Fibroblast of upper back skin (primary cell): ENCODE measurements at places on chromosomes 4 and X.

GRCh38 chr4:152525878-152526277 lies 10.0 kb downstream of the FBXW7 start:
- DNase-seq = no peak

DNA sequence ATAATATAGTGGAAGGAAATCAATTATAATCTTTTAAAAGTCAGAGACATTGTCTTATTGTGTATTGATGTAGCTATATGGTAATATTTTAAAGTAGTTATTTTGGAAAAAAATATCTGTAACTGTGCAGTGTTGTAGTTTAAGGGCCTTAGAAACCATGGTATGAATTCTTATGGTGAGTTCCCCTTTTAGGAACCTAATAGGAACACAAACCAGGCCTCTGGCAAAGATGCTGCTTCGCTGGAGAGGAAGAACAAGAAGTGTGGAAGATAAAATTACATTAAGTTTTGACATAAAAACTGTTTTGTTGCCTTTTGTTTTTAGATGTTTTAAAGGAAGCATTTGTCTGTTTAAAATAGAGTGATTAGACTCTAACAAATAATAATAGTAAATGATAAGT lies 10.9 kb upstream of the TMPRSS11D start:
- DNase-seq = no peak

DNA sequence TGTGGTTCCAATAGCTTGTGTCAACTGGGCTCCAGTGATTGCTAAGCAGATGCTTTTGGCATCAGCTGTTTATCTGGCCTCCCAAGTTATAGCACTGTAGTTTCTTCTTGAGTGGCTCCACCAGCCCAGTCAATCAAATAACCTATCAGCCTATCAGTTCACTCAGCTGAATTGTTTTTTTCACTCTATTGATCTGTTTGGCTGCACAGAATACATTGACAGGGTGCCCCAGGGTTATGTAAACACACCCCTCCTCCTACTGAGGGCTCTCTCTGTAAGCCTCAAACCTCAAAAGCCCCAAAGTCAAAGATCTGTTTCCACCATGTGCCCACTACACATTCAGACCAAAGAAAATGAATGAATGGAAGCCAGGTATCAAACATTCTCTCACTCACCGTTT lies 214.0 kb downstream of the HS6ST2 start:
- DNase-seq = no peak

GRCh38 chrX:105646592-105647372 lies 175.6 kb upstream of the NRK start:
- no peak for DNase-seq

GRCh38 chr4:25236971-25237370 lies 3.1 kb downstream of the PI4K2B start:
- no peak for DNase-seq

DNA sequence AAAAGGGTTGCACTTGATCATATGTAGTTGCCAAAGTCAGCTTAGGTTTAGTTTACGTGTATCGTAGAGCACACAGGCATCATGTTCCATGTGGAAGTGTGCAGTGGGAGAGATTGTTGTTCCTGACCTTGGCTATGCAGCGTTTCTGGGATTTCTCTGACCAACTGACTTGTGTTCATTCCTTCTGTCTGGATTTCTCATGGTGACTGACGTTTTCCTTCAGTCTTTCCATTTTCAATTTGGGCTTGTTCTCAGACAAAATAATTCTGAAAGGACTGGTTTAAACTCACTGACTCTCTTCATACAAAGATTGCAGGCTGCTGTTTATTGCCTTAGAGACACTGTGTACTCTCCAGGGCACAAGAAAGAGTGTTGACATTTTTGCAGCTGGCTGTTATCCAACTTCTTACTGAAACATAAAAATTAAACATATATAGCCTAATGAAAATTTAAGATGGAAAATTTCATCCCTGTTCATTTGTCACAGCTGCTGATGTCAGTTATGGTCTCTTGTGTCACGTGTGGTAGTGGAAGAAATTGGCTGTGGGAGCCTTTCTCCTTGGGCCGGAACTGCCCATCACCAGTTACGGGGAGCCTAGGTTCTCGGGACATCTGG lies 95.4 kb downstream of the TNIP2 start:
- DNase-seq = no peak

DNA sequence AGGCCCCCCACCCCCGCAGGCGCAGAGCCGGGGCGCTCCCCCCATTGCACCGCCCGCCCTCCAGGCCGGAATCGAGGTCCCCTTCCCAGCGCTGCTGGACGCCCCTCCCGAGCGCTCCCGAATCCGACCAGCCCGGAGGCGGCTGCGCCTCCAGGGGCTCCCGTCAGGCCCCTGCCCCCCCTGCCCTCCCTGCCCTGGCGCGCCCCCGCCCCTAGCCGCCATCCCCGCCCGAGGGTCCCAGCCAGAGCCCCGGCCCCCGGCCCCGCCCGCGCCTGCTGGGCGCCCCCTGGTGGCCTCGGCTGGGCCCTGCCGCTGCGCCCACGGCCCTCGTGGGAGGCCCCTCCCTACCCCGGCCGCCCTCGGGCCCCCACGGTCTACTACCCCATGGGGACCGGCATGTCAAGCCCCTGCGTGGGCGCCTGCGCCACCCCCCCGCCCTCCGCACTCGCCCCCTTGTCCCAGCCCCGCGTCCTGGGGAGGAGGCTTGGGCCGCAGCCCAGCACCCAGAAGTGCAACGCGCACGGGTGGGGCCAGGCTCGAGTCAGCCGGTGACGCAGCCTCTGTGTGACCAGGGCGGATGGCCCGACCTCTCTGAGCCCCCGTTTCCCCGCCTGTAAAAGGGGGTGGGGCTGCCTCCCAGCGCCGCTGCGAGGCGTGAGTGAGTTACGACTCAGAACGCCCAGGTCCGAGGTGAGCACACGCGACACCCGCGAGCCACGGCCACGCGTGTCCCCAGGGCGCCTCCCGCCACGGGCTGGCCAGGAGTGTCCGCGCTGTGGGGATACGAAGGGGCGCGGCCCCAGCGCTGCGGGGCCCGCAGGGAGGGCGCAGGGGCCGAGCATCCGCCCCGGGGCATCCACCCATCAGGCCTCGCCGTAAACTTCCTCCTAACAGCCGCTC lies 104.9 kb downstream of the FAM53A start:
- DNase-seq = peak; percentile 50

DNA sequence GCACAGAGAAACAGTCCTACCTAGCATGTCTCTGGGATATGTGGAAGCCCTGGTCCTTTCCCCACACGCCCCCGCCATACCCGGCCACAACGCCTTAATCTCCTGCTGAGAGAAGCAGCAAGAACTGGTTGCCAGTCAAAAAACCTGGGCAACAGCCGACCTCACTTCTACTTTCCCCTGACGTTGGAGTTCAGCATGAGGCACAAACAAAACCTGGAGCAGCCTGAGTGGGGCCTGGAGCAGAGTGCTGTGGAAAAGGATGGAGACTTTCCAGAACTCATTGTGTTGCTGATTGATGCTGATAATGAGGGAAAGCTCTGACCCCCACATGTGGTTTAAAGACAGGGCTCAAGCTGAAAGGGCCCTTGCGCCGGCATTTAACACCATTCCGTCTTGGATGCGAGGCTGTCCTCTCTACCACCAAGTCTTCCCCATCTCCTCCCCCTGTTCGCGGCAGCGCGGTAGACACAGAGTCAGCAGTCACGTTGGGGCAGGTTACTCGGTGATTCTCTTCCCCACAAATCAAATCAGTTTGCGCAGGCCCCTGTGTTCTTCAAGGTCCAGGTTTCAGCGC lies 666 bp downstream of the CCDC158 start:
- DNase-seq = no peak

DNA sequence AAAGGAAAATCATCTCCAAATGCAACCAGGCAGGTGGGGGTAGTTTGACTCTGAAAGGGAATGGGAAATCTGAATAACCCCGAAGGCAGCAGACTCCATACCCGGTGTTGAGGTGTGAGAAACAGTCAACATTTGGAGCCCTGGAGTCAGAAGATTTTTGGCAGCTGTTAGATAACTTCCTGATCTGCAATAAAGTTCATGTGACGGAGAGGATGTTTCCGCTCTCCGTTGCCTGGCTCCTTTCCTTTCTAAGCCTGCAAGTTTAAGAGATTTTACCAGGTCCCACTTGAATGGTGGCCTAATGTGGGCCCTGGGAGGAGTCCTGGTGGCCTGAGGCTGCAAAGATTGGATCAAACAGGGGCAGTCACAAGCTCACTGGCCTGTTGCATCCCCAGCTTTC lies 27.7 kb downstream of the HAND2 start:
- no peak for DNase-seq

DNA sequence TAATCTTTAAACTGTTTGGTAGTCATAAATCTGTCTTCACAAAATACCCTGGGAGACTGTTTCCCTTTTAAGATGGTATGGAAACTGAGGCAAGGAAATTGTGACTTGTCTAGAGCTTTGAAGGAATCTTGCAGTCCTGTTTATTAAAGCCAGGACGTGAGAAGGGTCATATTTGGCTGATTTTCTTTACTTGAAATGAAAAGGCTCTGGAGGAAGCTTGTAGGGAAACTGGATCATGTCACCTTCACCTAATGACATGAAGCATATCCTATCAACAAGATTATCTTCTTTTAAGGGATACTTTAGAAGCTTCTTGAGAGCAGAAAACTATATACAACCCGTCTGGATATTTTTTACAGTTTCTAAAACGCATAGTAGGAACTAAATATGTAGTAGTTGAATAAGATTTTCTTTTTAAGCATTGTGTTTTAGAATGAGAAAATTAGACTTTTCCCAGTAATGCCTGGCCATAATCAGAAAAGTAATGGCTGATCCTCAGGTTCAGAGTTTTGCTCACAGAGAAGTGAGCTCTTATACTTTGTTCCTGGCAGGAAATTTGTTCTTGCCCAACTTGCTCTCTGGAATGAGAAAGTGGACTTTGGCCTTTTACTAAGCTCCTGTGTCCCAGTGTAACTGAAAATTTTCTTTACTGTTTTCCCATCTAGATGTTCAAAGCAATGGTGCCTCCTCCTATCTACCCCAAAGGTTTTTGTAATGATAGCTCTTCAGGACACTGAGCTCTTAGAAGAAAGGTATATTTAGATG lies 136.8 kb upstream of the AFF2 start:
- DNase-seq = no peak

DNA sequence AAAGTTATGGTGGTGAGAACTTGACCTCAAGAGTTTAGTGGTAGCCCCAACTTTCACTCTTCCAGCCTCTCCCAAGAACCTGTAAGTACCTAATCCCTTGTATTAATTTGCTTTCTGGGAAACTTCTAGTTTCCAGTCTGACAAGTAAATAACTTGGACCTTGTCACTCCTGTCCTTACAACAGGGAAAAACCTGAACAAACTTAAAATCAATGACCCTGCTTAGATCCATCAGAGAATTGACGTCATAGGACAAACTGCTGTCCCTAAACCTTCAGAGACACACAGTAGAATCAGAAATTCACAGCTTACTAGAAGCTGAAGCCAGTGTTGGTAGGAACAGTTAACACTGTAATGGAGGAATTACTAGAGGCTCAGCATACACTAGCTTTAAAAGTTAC lies 60.0 kb upstream of the DCLK2 start:
- DNase-seq = no peak

DNA sequence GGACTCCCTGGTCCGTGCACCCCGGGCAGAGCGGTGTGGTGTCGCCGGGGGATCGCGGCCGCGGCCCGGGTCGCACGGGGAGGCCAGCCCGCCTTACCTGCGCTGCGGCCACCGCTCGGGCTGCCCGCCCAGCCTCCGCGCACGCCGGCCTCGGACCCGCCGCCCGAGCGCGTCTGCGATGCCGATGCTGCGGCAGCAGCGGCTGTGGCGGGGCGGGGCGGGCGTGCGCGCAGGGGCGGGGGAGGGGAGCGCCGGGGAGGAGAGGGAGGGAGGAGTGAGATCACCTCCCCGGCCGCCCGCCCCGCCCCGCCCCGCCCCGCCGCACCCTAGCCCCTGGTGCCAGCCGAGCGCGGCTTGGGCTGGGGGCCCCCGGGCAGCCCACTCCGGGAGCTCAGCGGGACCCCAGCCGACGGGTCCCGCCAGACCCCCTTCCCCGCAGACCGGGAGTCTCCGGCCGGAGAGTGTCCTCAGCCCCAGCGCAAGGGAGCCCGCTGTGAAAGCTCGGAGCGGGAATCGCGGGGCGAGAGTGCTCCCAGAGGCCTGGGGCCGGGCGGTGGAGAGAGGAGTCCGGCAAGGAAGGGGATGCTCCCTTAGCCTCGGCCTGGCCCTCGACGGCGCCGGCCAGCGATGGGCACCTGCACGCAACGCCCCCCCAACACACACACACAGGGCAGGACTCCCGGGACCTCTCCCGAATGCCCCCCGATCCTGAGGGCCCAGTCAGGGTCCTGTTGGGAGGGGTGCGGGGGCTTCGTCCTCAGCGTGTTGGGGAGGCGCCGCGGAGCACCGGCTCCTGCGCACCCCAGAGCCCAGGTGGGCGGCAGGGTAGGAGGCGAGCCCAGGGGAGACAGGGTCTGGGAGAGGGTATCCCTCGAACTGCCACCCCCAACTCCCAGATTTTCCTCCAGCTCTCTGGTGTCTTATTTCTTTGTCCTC lies at the start of gene L1CAM:
Gene L1CAM, minus strand, starts transcription at position 206 of the 936 bp plus-strand sequence. CDS start 10,337 bp downstream, outside the sequence.
- DNase-seq = no peak

DNA sequence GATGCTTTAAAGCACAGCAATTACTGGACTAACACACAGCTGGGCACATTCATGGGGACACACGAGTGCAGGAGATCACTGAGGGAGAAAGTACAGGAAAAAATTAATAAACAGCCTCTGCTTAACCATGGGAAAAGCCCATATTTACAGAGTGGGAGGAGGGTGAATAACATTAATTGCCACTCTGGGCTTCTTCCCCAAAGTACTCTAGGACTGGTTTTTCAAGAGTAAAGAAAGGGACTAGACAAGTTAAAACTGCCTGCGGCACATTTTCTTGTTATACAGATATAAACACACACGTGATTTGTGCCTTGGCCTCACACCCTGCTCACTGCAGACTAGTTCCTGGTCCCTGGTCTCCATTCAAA lies 179.7 kb upstream of the TET2 start:
- no peak for DNase-seq

DNA sequence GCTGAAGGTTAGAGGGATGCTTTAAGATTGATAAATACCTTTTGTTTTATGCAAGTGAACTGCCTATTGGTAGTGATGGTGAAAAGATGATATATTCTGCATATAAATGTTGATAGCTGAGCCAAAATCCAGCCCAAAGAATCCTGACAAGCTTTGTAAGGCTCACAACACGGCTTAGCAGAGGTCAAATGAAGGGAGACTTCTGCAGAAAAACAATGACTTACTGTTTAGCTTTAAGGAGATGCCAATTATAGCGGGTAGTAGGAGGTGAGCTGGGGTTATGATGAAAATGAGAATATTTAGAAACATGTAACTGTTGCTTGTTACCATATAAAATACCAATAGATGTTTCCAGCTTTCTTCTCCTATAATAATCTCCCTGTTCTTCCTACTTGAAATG lies 97.1 kb downstream of the AFF1 start:
- no peak for DNase-seq

DNA sequence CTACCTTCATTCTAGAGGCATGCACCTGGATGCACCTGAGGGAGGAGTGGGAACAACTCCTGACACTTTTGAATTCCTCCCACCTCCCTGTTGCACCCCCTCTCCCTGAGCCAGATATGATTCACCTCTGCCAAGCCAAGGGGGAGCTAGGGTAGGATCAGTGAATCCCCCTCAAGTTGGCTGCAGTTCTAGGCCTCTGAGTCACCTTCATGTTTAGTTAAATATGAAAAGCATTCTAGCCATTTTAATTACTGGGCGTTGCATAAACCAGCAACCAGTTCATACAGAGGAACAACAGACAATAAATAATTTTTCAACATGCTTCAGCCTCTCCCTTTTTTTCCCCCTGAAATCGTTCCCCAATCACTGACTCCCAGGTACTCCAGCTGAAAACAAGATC lies 1440.2 kb downstream of the ADGRL3 start:
- DNase-seq = peak; percentile 25

GRCh38 chrX:129590596-129590995 lies 50.5 kb downstream of the OCRL start:
- no peak for DNase-seq
